ENCODE measurements at places on chromosomes 6 and 20.

GRCh38 chr20:53943522-53944291 lies 126.7 kb downstream of the BCAS1 start:
- peaks cover 35% of the 10 kb centered on the region for H3K4me1 ChIP-seq
- no peaks in the 10 kb centered on the region for H3K27me3 ChIP-seq
- H3K27ac ChIP-seq: no peak overlapping the region
- H3K36me3 ChIP-seq: no peaks in the 10 kb centered on the region
- DNase-seq: no peak

GRCh38 chr6:125750692-125751333 lies 1.4 kb downstream of the HEY2 start:
- peak overlapping the region; percentile 25 for H3K27ac ChIP-seq
- H3K27me3 ChIP-seq: peaks cover 10% of the 10 kb centered on the region
- DNase-seq: no peak
- peaks cover 7% of the 10 kb centered on the region for H3K4me1 ChIP-seq

GRCh38 chr6:56786256-56786655 lies 143.6 kb upstream of the DST start:
- H3K36me3 ChIP-seq: peaks cover 14% of the 10 kb centered on the region
- peaks cover 26% of the 10 kb centered on the region for H3K4me1 ChIP-seq
- no peak for DNase-seq
- peak overlapping the region; percentile 41 for H3K4me3 ChIP-seq

DNA sequence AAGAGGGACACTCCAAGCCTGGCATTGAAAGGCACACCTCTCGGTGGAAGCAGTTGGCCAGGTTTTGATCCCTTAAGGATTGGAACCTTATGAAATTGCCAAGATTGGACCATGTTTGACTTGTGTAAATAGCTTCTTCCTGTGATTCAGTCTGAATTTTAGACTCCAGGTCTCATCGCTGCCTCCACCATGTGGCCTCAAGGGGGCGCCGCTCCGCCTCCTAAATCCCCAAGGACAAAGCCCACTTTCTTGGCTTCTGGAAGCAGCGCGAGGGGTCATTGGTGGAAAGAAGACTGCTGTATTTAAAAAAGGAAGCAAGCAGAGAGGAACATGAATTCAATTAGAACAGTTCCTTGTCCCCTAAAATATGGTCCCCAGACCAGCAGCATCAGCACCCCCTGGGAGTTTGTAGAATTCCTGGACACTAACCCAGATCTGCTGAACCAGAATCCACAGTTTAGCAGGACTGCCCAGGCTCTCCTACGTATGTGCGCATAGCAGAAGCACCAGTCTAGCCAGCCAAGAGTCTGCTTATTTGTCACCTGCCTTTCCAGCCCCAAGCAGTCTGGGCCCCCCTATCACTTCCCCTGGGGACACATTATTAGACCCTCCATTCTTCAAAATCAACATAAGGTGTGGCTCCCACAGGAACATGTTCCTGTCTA lies 108.5 kb downstream of the LY86 start:
- H3K27me3 ChIP-seq: no peaks in the 10 kb centered on the region
- DNase-seq: peak; percentile 66
- H3K4me3 ChIP-seq: no peak overlapping the region
- H3K4me1 ChIP-seq: peaks cover 41% of the 10 kb centered on the region

GRCh38 chr20:23875606-23876237 lies 3.8 kb downstream of the CST5 start:
- H3K36me3 ChIP-seq: no peaks in the 10 kb centered on the region
- peaks cover 5% of the 10 kb centered on the region for H3K27me3 ChIP-seq
- peak overlapping the region; percentile 52 for H3K4me3 ChIP-seq
- peak overlapping the region; percentile 62 for H3K27ac ChIP-seq
